ENCODE measurements at places on chromosomes 6 and 20.

DNA sequence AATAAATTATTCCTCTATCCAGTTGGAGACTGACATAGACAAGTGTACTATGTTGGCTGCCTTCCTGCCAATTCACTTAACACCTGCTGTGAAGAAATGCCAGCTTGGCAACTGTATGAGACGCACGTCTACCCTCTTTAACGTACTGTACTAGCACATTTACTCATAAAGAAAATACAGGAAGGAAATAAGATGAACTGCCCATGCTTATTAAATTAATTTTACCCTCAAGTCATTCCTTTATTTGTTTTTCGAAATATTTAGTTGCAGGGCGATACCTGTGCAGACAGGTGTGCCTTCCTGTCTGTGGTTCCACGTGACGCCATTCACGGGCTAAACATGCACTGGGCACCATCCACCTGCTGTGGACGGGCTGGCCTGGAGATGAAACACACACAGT, 52.0 kb downstream of the PSMG4 start:
- DNase-seq = no peak

DNA sequence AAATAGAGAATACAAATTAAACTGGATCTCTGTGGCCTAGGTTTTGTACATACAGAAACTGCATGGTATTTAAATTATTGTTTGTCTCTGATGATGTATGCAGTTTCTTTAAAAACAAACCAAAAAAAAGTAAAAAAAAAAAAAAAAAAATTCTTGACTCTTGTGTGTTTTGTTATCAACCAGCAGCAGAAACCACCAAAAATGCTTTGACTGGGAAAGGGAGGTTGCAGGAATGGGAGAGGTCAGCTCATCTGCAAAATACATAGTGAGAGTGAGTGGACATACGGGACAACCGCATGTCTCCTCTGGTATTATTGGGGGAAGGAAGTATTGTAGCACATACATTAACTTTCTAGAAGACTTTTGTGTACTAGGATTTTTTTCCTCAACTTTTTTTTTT, 38.0 kb downstream of the TBC1D7 start:
- DNase-seq = no peak

- DNase-seq = no peak
These were observed 60.6 kb upstream of the MDGA1 start for GRCh38 chr6:37758234-37758633.

DNA sequence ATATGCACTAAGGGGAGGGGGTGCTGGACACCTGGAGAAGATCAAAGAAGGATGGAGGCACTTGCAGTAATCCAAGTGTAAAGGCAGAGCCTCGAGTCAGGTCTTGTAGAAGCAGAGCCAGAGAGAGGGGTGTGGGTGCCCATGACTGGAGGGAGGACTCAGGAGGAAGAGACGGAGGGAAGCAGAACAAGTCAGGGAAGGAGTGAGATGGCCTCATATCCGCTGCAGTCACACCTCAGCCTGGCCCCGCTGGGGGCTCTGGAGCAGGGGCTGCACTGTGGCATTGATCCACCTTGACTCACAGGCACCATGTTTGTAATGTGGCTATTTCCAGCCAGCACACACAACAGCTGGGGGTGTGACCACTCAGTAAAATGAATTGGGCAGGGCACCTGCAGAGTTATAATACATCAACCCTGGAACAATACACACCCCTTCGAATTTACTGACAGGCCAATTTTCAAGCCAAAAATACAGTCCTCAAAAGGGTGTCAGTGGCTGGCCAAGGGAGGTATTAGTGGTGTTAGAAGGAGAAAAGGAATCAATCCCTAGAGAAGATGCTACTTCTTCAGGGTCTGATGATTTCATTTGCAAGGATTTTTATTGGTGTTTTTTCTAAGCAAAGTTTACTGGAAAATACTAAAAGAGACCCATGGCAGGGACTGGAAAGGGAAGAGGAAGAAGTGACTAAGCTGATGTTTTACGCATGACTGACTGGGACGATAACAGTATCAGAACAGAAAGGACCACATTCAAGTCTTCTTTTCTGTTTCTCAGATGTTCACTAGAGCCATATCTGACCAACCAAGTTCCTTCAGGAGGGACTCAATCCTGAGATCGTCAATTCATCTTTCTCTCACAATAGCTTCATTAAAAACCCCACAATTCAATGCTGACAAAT, 18.9 kb upstream of the NXT1 start:
- no peak for DNase-seq
